Naive thymus-derived CD4-positive, alpha-beta T cell (primary cell): ENCODE measurements at places on chromosomes 7 and 10. TPM values are rescaled to one million over a fixed set of nuclear protein-coding genes. Genes with fewer than 3 reads are reported as not detected.

Gene CYTH3
- polyA plus RNA-seq, result 1.5 TPM

Gene CROT
- polyA plus RNA-seq, result 5.7 TPM

Gene KIAA1549
- polyA plus RNA-seq, result not detected

Gene ADAM22
- 0.79 TPM for polyA plus RNA-seq

Gene CALHM3
- polyA plus RNA-seq, result not detected

Gene AUTS2
- polyA plus RNA-seq, result 0.40 TPM

Gene FRAT1
- polyA plus RNA-seq, result 4.4 TPM

Gene FGFR2
- polyA plus RNA-seq, result not detected

Gene NPC1L1
- polyA plus RNA-seq, result not detected

Gene LUC7L2
- 90.6 TPM for polyA plus RNA-seq

Gene FXYD4
- not detected for polyA plus RNA-seq

Gene PAPSS2
- 0.05 TPM for polyA plus RNA-seq

Gene PTPRZ1
- not detected for polyA plus RNA-seq

Gene SLIT1
- not detected for polyA plus RNA-seq

Gene SH2B2
- 0.58 TPM for polyA plus RNA-seq

Gene CPXM2
- not detected for polyA plus RNA-seq

Gene SPACDR
- polyA plus RNA-seq, result not detected

Gene MEOX2
- not detected for polyA plus RNA-seq

Gene STEAP4
- not detected for polyA plus RNA-seq

Gene DLX5
- polyA plus RNA-seq, result not detected

Gene TMEM196
- not detected for polyA plus RNA-seq

Gene PRLHR
- polyA plus RNA-seq, result not detected

Gene FEZF1
- not detected for polyA plus RNA-seq

Gene HEPACAM2
- polyA plus RNA-seq, result not detected

Gene COL1A2
- not detected for polyA plus RNA-seq

Gene CUZD1
- 1.5 TPM for polyA plus RNA-seq

Gene TNRC18
- 0.18 TPM for polyA plus RNA-seq

Gene SAMD9L
- 34.4 TPM for polyA plus RNA-seq

Gene LRRD1
- polyA plus RNA-seq, result not detected

Gene BMPER
- not detected for polyA plus RNA-seq

Gene SPDYE6
- 0.25 TPM for polyA plus RNA-seq

Gene EZH2
- polyA plus RNA-seq, result 2.4 TPM

Gene IPMK
- polyA plus RNA-seq, result 1.8 TPM

Gene OR2A5
- polyA plus RNA-seq, result not detected

Gene ALOX5
- polyA plus RNA-seq, result 4.1 TPM

Gene ZSCAN25
- polyA plus RNA-seq, result 15.5 TPM

Gene PDE1C
- not detected for polyA plus RNA-seq

Gene RHOBTB1
- polyA plus RNA-seq, result not detected

Gene CYP3A5
- polyA plus RNA-seq, result 0.69 TPM

Gene CDK5
- polyA plus RNA-seq, result 9.1 TPM

Gene NPY4R
- not detected for polyA plus RNA-seq
